ENCODE measurements at places on chromosomes 3 and 15.
A peak's percentile ranks its signal among the peaks of the same experiment; 100 is the strongest.

DNA sequence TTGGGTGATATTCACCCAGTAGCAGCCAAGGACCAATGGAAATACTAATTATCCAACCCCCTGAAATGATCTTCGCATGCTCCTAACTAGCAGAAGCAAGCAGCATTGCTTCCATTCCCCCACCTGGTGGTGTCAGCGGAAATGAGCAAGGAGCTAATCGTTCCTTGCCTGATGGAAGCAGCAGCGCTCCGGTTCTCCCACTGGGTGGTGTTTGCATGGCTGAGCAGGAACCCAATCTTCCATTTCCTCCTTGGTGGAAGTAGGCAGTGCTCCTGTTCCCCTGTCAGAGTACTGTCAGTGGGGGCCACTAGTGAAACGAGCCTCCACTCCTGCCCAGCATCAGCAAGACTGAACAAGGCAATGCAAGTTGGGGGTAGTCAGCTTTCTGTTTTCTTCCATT is 311.5 kb downstream of the CACNA2D3 start:
- no peak for DNase-seq

DNA sequence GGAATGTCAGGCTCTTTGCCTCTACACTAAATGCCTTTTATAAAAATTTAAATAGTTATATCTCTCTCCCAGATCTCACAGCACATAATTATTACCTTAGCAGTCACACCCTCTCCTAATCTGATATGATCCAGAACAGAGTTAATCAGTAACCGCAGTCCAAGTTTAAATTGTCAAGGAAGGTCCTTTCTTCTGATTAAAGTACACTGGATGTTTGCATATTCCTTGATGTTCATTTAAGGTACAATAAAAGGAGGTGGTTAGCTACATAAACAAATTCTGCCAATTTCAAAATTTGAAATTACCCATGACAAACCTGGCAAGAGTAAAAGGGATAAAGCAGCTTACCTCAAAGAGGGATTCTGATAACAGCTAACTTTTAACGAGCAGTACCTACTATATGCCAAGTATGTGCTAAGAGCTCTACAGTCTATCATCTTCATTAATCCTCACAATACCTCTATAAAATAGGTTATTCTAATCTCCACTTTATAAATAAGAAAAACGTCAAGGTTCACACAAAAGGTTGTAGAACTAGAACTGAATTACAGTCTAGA is 4.3 kb downstream of the GOLIM4 start:
- DNase-seq: no peak

DNA sequence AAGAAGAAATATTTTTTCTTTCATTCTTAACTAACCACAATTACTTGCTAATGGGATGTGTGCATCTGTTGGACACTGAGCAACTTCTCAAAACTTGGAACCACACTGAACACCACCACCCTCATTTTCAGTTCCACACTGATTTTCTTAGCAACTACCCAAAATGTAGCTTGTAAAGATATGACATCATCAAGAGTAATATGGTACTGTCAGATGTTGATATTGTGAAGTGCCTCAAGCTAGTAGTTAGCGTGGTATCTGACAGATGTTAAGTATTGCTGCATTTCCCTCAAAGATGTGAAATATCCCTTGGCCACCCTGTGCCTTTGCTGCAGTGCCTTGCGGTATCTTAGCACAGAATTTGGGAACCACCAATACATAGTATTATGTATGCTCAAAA is 9.3 kb downstream of the RFTN1 start:
- DNase-seq: no peak

DNA sequence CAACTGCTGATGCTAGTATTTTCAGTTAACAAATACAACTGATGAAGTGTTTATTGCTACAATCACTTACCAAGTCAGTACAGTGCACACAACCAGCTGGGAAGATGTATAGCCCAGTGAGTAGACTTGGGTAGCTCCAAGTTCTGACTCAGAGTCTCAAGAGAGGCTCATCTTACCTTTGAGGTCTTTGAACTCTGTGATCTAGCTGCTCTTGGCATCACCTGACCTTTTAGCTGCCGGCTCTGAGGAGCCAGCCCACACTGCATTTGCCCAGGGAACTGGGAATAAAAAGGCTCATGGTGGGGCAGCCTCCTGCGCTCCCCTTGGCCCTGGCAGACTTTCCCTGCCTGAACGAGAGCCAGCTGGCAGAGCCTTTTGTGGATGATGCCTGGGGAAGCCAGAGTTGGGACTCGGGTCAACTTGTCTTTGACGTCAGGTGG is 82.6 kb downstream of the CEMIP start:
- DNase-seq: peak; percentile 80

DNA sequence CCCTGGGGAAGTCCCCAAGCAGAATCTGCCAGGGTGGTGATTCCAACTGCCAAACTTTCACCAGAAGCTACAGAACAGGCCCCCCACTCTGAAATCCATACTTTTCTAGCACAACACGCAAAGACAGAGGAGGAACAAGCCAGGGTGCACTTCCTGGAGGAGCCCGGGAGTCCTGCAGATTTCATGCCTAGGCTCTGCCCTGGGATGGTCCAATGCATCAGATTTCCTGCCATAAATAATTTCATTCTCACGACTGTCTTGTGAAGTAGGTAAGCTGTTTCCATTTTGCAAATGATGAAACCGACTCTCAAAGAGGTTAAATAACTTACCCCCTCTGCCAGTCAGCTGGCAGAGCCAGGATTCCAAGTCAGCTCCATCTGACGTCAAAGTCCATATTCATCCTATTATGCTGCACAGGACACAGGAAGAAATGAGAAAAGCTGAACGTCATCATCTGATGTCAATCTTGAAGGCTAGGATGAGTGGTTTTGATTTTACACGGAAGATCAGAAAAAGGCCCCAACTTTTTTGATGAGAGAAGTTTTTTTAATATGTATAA is 134.8 kb upstream of the IGF1R start:
- DNase-seq: no peak

GRCh38 chr3:128155616-128156360 is 2.5 kb downstream of the EEFSEC start:
- no peak for DNase-seq

- DNase-seq: no peak
Measured at GRCh38 chr3:23659274-23659673, 146.5 kb upstream of the UBE2E1 start.

DNA sequence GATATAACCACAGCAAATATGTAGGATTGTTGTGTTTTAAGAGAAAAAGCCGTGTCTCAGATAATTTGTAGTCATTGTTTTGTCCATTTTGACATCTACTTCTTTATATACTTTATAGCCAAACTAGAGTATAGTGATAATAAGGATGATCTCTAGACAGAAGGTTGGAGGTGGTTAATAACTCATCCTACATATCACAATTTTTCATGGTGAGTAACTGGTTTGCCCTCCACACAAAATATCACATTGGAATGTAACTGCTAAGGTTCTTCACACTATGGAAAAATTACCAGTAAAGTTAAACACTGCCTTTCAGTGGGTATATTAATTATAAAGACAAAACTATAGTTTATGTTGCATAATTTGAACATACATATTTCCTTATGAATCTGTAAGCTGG is 380.7 kb downstream of the LPP start:
- no peak for DNase-seq

DNA sequence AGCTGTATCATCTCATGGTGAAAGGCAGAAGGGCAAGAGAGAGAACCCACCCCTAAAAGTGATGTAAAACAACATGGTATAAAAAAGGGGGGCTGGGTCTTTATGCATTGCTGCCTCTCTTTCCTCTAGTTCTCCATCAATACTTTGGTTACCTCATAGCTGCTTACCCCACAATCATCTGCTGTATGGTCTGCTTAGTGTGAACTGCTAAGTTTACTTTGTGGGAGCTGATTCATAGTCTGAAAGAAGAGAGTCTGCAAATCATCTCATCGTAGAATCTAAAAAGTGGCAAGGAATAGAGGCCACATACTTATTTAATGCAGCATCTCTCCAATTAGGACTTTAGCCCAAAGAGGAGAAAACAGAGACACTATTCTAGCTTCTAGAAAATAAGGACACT is 546.8 kb downstream of the GBE1 start:
- no peak for DNase-seq

DNA sequence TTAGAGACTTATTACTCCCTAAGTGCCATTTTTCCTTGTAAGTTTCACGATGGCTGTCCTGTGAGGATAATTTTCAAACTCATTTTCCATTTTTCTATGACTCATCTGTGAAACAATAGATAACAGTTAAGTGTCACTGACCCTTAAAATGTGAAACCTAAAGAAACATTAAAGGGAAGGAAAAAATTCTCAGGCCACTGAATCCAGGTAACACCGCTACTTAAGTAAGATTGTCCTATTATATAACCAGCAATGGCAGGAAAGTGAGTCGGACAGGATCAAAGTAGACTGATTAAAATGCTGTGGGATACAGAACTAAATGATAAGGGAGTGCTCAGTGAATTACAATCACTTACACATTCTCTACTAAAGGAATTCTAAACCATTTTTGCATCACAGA is 12.4 kb downstream of the PLD1 start:
- DNase-seq: no peak

DNA sequence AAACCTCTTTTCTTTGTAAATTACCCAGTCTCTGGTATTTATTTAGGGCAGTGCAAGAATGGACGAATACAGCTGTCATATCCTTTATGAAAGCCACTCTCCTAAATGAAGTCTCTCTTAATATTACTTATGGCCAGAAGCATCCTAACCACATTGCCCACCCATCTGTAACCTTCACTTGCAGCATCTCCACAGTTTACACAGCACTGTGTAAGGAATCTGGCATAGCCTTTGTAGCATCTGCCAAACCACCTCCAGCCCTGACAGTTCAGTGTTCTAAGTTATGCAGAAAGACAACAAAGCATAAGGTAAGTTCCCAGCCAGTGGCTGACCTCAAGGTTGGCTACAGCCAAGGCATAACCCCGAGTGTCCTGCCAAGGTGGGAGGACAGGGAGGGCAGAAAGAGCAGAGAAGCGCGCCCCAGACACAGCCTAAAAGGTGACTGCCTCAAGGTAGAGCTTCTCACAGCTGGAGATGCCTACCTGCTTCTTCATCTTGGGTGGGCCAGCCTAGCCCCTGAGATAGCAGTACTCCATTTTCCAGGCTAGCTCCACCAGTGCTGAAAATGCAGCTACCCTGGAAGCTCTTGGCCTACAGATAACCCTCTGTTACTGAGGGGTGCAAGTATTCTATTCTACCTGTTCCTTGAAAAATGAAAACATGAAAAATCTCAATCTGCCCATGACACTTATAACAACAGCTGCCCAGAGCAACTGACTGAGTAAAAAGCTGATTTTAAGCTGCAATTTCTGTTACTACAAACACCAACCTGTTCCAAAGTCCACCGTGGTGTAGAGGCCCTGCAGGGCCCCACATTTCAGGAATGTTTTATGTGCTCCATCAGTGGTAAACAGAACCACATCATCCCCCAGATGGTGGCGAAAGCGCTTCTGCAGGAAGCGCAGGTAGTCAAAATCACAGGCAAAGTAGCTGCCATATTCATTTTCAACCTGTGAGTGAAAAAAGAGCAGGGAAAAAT is 39.3 kb downstream of the GLB1 start:
- DNase-seq: no peak

DNA sequence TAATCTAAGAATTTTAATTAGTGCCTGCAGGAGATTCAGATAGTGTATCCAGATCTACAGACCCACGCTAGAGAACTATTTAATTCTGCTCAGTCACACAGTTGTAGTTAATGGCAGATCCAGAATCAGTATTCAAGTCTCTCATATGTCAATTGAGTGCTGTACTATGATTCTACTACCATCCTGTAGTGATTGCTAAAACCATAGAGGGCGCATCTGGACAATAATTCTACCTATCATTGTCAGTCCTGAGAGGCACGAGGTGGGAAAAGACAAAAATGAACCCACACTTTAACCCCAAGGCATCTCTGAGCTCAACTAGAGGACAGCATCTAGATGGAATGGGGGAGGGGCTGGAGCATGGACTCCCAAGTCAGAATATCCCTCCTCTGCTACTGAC is 22.7 kb downstream of the DHX36 start:
- no peak for DNase-seq

- DNase-seq: peak; percentile 61
Measured at GRCh38 chr3:32569540-32570420, 878 bp downstream of the DYNC1LI1 start.

GRCh38 chr15:48090666-48091065 is 30.1 kb upstream of the SLC24A5 start:
- DNase-seq: no peak

DNA sequence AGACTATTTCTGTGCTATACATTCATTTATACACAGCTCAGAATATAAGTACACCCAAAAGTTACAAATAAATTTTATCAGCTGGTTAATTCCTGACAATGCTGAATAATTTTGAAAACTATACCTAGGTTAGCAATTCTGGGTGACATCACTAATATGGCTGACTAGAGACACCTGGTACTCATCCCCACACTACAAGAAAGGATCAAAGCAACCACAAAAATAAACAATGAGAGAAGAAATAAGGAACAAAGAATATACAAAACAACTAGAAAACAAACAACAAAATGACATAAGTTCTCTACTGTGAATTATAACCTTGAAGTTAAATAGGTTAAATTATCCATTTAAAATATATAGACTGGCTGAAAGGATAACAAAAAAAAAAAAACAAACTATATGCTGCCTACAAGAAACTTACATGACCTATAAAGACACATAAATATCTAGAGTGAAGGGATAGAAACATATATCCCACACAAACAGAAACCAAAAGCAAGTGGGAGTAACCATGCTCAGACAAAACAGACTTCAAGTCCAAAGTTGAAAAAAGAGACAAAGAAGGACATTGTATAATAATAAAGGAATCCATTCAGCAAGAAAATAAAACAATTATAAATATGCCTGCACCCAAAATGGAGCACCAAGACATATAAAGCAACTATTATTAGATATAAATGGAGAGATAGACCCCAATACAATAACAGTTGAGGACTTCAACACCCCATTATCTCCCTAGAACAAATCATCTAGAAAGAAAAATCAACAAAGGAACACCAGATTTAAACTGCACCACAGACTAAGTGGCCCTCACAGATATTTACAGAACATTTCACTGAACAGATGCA is 57.8 kb downstream of the IMPG2 start:
- DNase-seq: no peak

DNA sequence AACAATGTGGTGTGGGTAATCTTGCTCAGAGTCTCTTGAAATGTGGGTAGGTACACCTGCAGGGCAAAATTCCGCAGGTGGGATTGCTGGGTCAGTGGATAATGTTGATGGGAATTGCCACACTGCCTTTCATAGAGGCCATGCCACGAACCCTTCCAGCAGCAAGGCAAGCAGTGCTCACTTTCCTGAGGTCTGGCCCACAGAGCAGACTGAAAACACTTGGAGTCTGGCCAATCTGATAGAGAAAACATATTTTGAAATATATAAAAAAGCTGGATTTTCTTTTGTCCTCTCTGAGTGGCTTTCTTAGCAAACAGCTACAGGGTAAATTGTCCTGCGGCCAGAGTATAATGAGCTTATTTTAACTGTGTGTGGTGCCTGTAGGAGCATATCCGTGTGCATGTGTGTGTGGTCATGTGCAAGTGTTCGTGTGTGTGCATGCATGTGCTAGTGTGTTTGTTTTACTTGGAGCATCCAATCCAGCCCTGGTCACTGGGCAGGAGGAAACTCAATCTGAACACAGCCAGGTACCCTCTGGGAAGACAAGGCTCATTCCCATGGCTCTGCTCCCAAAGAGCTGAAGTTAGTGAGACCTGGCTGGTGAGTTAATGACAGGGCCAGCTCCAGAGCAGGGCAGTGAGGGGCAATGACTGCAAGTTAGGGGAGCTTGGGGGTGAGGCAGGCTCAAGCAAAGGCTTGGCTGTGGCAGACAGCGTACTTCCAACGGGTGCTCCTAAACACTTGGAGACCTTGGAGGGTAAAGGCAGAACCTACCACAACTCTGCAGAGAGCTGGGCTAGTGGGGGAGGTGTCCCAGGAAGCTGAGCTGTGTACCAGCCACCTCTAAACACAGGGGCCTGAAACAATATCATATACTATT is 91.3 kb downstream of the PLXNA1 start:
- no peak for DNase-seq

Measured in cerebellar cortex (tissue), 1 donor.